ENCODE measurements at places on chromosomes 5 and 9.

DNA sequence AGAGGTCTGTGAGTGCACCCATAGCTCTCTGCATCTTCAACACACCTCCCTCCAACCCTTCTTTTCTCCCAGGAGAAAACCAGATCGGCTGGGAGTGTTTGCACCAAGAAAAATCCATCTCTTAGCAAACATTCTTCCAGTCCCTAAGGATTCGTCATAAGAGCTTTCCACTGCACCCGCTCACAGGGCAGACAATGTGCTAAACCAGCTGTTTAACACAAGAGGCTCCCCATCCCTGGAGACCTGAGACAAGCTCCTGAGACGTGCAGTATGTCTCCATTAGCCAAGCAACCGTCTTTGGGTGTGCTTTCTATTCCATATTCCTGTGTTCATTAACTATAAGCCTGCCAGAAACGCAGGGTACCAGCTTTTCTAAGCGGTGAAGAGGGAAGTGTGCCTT, 93.6 kb upstream of the ZNF462 start:
- no peak for DNase-seq

DNA sequence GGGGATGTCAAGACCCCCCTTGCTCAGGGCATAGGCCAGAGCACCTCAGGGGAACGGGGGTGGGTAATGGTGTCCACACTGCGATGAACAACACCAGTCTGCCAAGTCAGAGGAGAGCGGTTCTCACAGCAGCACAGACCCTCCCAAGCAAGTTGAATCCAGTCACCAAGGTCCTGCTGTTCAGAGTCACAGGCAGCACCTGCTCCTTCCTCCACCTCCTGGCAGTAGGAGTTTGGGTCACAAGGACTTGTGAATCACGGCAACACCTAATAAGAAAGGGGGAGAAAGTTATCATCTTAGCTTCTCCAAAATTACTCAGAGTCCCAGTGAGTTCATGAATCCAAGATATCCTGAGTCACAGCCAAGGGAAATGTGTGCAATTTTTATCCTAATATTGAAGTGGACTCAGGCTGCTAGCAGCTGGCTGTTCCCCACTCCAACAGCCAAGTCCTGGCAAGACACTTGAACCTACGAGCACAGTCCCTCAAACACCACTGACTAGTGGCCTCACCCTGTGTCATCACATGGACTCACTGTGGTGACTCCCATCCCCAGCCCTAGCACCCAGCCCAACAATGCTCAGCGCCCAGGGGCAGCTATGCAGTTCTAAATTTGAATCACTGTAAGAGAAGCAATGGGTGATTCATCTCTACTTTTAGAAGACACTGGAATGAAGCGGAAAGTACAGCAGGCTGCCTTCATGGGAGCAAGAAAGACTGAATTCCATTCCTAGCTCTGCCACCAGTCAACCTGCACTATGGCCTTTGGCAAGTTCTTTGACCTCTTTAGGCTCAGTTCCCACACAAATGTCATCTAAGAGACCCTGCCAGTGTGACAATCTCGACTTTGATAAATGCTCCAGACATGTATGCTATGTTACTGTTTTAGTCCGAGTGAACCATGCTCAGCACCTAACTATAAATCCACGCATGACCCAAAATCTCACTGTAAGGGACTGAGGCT, 113.7 kb downstream of the KLHL3 start:
- no peak for DNase-seq

DNA sequence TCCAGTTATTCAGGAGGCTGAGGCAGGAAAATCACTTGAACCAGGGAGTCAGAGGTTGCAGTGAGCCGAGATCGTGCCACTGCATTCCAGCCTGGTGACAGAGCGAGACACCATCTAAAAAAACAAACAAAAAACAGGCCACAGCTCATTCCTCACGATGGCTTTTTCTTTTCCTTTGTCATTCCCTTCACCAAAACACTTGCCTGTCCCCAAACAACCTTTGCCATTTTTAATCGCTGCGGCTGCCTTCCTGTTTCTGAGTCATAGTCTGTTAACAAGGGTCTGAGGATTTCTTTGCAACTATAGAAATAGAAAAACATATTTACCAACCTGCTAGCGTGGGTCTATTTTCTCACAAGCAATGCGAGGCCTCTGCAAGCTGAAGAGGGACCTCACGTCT, 123.0 kb upstream of the FSTL4 start:
- peak; percentile 26 for DNase-seq

GRCh38 chr9:33293782-33294181, 3.5 kb downstream of the NFX1 start:
- DNase-seq: no peak

DNA sequence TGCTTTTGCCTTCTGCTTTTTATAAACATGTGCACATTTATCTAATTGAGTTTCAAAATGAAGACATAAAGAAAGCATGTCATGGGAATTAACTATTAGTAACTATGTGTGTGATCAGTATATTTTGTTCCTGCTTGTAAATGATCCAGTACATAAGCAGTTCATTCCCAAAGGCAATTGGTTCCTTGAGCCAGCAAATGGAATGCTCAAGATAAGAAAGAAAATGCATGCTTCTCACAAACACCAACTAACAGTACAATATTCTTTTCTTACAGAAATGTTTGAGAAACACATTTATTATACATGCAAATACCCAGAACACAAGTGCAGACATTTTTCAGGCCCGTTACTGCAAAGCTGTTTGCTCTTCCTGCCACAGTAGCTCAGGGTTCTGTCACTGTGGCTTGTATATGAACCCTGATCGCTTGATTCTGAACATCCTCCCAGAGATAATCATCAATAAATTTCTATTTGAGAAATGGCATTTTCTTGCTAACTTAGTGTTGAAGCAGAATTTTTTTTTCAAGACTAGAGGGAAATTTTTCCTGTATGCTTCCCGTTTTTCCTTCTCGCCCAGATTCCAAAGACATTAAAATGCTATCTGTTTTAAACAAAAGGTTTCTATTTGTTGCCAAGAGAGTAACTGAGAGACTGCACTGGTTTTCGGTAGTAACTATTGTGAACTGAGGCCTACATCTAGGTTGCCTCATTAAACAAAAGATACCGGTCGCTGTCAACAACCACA, 1.9 kb downstream of the GNAQ start:
- DNase-seq: no peak

GRCh38 chr5:65018763-65019162, 250.0 kb downstream of the CWC27 start:
- DNase-seq: no peak

DNA sequence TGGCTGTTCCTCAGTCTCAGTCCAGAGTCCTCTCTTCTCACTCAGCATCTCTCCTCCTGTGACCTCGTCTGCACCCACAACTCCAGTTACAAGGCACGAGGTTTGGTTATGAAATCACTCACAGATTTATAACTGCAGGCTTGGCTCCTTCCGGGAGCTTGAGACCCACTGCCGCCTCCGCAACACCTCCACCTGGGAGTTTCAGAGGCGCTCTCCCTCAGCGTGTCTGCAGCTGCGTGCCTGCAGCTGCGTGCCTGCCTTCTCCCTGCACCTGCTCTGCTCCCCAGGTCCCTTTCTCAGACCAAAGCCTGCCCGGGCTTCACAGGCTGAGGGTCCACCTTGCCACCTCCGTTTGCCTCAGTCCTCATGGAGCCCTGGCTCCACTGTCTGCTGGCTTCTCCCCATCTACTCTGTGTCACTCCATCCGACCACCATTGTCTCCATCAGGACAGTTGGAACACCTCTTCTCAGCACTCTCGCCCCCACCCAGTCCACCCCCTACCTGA, 51.5 kb downstream of the HRH2 start:
- DNase-seq: no peak

GRCh38 chr5:96957254-96958049, 21.6 kb downstream of the LNPEP start:
- no peak for DNase-seq

Data from LoVo (cell line).